ENCODE measurements at places on chromosomes 2 and 18.

- DNase-seq: no peak
Observed at GRCh38 chr2:25972049-25972823, 10.1 kb downstream of the KIF3C start.

DNA sequence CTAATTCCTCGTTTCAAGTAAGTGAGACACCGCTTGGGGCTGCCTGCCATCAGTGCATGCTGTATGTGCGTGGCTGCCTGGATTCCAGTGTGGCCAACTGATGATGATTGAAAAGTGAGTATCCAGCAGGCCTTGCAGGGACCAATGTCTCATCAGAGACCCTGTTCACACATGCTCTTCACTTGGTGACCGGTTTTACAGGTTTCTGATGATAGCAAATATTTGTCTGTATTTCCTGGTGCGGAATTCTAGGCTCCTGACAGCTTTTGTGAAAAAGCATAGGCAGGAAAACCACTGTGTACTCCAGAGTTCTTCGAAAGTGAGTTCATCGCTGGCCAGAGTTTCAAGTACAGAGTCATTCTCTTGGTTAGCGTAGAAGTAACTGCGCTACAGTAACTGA lies 13.8 kb upstream of the YWHAQ start:
- no peak for DNase-seq

DNA sequence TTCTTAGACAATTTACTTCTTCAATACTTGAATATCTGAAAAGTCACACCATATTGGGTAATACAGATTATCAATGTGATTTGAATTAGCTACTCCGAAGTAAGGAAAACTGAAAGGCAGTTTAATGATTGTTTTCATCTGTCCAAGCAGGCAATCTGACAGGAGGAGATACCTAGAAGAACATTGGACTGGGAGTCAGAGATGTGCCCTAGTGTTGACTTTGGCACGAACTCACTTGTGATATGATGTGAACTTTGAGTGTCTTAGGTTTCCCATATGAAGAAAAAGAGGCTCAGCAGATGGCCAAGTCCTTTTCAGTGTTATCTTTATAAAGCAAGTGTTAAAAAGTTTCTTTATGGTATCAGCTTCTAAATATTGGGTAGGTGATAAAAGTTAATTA lies 287.1 kb downstream of the MTX2 start:
- no peak for DNase-seq

DNA sequence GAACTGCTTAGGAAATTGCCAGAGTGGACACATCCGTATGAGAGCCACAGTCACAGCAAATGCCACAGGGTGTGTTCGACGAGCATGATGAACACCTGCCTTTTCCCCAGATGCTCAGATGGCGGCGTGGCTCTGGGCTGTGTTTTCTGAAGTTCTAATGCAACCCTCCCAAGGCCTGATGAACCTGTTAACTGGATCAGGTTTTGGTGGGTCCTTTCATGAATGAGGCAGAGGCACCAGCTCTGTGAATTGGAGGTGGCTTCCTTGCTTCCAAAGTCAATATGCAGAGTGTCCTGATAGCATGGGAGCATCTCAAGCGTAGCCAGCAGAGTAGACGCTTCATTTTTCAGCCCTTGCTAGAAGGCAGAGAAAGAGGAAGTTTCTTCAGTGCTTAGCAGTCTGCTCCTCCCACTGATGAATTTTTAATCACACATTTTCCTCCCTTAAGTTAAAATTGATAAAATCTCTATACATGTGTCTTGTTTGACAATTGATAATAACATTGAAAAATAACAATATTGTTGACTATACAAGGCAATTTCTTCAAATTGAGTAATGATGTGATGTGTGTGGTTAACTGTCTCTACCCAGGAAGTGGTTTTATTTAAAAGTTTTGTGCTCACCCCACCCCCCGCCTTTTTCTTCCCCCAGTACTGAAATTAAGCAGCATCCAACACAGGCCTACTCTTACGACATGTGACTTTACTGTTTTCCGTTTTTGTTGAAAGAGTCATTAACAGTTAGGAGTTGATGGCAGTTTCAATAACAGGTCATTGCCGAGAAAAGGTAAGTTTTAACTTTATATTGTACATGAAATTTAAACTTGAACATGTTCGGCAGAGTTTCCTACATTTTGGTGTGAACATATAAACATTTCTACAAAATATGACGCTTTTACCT lies at the start of gene ARHGAP15:
TSS of gene ARHGAP15 (plus strand) at position 739 of the 900 bp plus-strand sequence.
- DNase-seq: no peak

DNA sequence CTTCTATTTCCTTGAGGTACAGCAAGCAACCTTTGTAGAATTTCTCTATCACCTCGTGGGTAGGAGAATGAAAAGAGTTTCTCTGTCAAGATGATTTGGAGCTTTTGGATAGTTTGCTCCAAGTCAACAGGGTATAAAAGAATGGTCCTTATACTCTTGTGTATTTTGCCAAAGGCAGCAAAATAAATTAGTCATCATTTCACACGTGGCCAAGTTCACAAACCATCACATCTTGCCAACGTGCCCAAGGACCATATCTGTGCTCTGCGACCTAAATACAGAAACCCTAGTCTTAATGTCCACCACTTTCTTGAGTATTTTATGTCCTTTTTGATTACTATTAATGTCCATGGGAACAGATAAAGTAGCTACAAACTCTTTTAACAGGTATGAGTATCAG lies 262.9 kb downstream of the AFF3 start:
- no peak for DNase-seq

DNA sequence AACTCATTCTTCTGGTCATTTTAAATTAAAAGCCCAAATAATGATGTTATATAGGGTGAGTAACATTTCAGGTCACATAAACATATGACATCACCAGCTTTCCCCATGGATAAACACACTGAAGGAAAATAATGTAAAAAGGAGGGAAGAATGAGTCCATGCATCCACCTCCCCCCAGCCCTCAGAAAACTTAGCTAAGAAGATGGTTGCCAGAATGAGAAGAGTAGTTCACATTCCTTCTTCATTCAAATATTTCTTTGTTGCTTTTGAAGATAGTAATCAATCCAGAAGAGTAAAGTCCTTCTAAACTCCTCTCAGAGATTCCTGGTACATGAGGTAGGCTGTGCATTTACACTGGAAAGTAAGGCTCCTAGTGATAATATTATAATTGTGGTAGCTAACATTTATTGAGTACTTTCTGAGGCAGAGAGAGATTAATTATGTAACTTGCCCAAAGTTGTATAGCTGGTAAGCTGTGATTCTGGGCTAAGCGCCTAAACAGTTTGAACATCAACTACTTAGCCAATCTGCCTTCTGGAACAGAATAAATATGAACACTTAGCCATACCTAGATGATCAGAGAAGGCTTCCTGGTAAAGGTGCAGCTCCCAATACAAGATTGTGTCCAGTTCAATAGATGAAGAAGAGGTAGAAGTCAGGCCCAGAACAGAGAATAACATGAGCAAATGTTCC lies 256.7 kb upstream of the FN1 start:
- DNase-seq: no peak

DNA sequence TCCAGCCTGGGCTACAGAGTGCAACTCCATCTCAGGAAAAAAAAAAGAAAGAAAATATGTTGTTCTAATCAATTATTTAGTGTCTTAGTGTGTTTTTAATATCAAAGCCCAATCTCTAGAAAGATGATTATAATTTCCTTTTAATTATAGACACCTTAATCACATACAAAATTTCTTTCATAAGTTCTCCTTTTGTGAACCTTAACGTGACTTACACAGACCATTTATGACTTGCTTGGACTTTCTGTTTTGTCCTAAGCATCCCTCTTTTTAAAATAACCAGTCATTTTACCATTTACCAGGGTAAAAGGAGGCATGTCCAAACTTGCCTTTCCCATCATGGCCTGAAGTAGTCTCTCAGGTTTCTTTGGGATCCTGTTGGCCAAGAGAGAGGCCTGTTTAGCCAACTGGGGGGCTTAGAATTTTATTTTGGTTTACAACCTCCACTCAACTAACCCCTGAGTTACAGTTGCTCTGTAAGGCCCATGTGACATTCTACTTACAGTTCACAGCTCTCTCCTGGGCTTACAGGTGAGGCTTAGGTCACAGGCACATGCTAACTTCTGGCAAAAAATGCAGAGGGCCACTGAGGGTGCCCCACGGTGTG lies 23.9 kb upstream of the GPR155 start:
- DNase-seq: no peak

DNA sequence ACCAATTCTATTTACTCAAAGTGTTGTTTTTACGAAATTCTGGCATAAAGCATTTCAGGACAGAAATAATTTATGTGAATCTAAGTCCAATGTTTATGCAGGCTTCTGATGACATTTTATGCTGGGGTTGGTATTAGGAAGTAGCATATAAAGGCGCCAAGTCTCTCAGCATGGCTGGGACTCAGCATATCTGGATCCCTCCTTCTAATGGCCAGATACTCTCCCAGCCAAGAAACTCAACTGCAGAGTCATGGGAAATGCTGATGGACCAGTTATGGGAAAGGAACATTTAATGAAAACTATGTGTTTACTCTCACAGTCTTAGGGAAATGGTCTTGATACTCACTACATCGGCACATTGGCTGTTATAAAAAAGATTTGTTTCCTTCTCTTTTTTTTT lies 392.2 kb downstream of the ARHGAP15 start:
- no peak for DNase-seq

DNA sequence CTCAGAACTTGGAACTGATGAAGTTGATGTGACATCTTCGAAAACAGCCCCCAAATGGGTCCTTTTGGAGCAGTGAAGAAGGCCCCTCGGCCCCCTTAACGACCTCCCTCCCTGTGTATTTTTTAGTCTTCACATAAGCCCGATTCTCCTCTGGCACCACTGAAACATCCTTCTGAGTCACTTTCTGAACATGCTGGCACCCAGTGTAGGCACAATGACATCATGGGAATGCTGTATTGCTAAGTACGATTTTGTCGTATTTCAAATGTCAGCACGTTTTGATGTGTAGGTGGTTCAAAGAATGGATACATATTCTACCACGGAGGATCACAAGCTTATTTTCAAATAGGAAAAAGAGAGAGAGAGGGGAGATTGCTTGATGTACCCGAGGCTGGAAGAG lies 111.7 kb upstream of the RIOK3 start:
- no peak for DNase-seq

- no peak for DNase-seq
Observed at GRCh38 chr2:66532972-66533868, 98.3 kb downstream of the MEIS1 start.

DNA sequence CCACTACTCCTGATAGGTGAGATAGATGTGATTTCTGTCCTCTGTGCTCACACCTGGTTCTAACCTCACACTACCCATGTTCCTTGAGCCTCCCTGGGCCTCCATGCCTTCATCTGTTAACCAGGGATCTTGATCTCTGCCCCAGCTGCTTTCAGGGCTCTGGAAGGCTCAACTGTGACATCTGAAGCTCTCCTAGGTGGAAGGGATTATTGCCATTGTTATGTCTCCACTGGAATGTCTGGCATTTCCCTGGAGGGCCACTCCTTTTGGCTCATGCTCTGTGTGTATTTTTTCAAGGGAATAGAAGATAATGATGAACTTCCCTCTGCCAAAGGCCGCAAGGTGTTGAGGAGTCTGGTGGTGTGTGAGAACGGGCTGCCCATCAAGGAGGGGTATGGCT lies 41.2 kb downstream of the PCARE start:
- DNase-seq: no peak

DNA sequence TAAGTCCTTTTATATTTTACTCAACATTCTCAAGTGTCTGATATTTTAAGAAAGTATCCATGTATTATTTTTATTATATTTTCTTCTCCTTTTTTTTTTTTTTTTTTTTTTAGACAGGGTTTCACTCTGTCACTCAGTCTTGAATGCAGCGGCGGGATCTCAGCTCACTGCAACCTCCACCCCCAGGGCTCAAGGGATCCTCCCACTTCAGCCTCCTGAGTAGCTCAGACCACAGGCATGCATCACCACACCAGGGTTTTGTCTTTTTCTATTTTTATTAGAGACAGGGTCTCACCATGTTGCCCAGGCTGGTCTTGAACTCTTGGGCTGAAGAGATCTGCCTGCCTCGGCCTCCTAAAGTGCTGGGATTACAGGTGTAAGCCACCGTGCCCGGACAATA lies 212.1 kb downstream of the TCF4 start:
- DNase-seq: no peak

- no peak for DNase-seq
Observed at GRCh38 chr2:54720563-54720962, 2.9 kb upstream of the EML6 start.

DNA sequence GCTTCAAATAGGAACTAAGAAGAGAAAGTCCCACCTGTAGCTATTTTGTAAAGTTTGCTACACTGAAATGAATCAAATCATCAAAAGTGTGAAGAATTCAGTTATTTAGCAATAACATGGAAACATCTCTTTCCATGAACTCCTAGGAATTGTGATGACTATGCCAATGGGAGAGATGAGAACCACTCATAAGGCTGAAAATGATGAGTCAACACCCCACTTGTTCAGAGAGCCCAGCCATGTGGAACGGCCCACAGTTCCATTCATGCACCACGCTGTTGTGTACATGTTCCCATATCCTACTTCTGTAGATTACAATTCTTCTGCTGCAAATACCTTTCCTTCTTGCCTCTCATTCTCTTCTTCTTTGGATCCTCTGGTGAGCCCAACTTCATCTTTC lies 645.5 kb upstream of the ID2 start:
- DNase-seq: no peak

DNA sequence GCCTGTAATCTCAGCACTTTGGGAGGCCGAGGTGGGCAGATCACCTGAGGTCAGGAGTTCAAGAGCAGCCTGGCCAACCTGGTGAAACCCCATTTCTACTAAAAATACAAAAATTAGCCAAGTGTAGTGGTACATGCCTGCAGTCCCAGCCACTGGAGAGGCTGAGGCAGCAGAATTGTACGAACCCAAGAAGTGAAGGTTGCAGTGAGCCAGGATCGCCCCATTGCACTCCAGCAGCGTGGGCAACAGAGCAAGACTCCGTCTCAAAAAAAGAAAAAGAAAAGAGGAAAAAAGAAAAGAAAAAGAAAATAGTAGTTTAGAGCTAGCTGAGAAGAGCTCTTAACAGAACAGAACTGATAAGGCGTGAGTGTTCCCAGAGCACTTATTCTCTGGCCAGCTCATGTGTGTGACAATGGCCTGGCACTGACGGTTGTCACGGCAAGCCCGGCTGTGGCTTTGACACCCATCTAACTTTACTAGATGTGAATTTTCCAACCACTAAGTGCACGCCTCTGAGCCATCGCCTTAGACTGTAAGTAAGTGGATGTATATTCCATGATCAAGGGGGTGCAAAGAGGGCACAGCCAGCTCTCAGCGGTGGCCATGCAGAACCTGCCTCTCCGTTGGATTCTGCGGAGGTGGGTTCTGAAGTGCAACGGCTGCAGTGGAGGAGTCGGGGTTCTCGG lies 80.0 kb downstream of the ZNF516 start:
- no peak for DNase-seq
